ENCODE measurements at places on chromosomes 5 and 9.

DNA sequence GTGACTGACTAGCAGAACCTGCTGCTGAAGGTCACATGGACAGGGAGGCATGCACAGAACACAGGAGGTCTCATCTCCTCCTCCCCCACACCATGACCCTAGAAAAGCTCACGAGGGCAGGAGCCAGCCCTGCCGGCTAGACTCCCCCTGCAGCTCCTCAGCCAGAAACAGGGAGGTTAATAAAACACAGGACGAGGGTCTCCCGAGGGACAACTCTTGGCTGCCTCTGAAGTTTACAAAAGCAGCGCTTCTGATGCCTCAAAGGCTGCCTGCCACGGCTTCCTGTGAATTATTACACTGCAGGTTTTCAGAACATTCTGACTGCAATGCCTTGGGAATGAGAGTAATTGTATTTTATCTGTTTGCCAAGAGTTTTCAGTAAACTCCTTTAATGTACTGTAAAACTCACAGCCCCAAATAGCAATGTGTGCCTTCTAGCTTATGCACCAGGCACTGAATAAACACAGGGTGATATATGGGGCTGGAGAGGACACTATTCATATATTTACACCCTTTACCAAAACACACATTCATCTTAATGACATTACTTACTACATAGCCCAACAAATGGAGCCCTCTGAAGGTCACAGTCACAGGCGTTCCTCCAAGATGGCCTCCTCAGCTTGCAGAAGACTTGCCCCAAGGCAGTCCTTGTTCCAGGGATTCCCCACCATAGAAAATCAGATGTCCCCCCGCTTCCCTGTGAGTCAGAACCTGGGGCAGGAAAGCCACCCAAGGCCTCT is 83.7 kb downstream of the C5orf15 start:
- DNase-seq: no peak

GRCh38 chr9:85016384-85017006 is 347.0 kb downstream of the NTRK2 start:
- no peak for DNase-seq

- DNase-seq: peak; percentile 95
Observed at GRCh38 chr5:95727764-95728191, 3.4 kb upstream of the RHOBTB3 start.

- no peak for DNase-seq
Observed at GRCh38 chr9:82034956-82035731, 46.6 kb downstream of the SPATA31D1 start.

DNA sequence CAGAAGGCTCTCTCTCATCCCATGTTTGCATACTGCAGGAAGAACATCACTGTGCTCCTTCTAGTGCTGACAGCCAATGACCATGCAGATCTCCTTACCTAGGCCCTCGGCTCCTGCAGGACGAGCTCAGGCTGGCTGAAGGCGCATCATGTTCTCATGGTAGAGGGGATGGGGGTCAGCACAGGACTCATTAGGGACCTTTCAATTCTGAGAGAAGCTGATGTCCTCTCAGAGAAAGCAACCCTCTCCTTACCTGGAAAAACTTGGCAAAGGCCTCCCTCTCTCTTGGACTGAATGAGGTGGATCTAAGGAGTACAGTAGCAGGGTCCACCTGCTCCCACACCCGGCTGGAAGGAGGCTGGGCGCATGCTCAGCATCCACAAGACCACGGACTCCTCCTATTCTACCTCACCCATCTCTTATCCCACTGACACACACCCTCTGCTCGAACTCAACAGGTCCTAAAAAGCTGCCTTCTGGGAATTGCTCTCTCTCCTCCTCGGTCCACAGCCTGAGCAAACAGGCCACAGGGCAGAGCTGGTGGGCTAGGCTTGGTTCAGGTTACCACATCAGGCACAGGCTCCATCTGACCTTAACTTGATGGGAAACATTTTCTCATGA is 2.9 kb downstream of the IPPK start:
- DNase-seq: no peak

- DNase-seq: no peak
Observed at GRCh38 chr5:84063041-84063440, 321.6 kb downstream of the EDIL3 start.

DNA sequence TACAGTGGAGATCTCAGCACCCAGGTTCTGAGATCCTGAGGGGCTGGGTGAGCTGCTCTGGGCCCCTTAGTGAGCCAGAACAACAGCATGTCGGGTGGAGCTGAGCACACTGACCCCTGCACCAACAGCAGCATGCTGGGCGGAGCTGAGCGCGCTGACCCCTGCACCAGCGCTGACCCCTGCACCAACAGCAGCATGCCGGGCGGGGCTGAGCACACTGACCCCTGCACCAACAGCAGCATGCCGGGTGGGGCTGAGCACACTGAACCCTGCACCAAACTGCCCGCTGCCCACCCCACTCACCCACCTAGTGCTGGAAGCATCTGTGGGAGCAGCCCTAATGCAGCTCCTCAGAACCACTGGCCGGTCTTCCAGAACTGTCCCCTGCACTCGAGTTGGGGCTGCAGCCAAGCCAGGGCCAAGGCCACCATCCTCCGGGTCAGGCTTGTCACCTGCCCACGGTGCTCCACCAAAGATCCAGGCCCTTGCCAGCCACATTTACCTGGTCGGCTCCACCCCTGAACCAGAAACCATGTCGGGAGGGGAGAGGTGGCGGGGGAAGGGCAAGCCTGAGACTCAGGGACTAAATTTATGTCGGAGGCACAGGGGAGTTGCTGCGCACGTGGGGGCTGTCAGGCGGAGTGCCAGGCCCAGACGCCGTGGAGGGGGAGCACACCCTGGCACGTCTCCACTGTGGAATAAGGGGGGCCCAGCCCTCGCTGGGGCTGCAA is 80.3 kb downstream of the ADAMTS2 start:
- no peak for DNase-seq

DNA sequence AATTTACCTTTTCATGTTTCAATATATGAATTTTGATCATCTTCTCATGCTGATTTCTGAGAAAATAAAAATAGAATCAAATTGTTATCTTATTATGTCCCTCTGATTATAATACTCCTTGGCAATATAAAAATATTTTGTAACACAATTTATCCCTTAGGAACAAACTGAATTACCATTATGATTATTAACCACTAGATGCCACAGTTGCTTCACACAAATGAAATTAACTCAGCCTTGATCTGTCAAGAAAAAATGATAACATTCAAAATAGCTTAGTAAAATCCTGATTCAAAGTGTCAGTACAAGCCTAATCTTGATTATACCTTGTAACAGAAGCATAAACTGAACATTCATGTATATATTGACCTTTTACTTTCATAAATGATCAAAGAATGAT is 4.8 kb upstream of the CHSY3 start:
- DNase-seq: no peak

DNA sequence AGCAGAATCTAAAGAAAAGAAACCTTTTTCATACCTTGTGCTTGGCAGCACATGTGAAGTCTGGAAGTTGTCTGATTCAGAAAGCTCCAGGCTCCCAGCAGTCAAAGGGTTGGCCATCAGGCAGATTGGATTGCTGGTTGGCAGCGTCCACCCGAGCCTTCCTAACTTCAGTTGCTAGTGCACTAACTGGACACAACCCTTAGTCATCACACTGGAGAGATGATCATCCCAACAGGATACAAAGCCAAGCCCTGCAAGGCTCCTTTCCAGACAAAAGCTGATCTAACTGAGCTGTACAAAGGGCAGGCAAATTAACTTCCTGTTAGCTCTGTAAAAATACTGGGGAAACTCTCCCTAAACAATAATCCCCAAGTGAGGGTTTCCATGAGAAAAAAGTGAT is 185.6 kb downstream of the SNX18 start:
- DNase-seq: no peak

GRCh38 chr5:159094745-159095144 is 5.0 kb downstream of the EBF1 start:
- no peak for DNase-seq

DNA sequence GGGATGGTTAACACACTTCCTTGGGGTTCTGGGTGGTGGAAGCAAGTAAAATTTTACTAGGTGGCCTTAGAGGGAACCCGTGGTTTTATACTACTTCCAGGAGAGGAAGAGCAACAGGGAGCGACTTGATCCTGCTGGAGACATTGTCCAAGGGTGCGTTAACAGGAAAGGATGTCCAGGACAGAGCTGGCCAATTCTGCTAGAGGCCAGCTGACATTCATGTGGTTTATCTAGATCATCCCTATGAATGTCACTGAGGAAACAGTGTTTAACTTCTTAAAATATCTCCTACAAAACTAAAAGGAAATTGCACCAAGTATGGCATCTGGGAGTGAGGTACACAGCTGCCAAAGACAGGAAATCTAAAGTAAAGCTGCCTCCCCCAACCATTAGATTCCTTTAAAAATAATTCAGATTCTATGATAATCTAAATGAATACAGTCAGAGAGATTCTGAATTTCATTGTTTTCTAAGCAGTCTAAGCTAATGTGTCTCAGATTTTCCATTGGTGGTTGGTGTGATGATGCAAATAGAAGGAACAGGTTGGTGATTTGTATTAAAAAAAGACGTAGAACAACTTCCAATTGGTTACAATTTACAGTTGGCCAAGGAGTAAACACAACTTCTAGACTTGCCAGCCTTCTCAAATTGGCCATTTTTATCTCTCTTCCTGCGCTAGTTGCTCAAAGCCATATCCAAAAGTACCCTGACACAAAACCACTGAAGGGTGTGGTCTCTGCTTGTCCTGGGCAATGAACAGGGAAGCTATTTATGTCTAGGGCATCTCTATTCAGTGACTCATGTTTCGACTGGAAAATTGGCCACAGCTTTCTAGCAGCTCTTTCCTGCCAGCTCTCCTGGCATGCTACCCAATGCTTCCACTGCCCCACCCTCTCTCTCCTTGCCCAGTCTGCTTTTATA is 574.7 kb upstream of the MEF2C start:
- no peak for DNase-seq

DNA sequence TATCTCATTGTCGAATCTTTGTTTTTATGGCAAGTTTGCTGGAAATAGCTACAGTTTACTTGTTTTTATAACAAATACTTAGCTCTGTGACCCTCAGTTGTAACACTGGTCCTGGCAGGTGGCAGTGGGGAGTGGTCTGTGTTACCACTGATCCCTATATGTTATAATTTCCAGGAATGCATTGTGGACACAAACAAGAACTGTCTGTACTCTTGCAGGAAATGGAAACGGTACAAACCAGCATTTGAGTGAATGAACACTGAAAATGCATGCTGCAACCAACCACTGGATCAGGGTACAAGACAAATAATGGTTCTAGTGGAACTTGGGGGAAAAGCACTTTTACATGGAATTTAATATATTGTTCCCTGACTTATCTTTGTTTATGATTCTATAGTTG is 66.5 kb upstream of the PJA2 start:
- DNase-seq: no peak

DNA sequence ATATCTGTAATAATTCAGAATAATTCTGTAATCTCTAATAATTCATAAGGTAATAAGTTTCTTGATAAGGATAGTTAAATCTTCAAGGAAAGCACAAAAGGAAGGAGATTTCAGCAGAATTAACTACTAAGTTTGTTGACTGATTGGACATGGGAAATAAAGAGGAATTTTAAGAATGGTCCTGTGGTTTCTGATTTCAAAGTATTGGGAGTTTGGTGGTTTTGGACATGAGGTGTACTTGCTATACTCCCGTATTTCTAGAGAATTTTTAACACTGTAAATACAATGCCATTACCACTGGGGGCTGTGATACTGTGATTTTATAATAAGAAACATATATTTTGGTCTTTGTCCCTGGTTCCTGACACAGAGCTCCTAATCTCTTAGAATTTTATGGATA is 123.9 kb downstream of the UNC13B start:
- DNase-seq: no peak

GRCh38 chr5:122517091-122517490 is 205.1 kb downstream of the SNCAIP start:
- no peak for DNase-seq

DNA sequence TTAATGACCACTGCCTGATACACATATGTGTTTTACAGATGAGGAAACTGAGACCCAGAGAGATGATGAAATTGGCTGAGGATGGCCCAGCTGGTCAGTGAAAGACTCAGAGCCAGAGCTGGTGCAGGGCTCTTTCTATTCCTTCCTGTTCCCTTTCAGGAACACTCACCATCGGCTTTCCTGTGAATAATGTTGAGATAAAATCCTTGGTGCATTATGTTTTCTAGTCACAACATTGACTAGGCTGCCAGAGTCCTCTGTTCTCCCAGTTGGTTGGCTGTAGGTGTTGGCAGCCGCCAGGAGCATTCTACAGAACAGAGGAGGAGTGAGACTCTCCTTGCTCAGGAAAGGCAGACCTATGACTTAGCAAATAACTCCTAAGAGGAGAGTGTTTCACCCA is 14.8 kb downstream of the TGFBI start:
- DNase-seq: no peak

DNA sequence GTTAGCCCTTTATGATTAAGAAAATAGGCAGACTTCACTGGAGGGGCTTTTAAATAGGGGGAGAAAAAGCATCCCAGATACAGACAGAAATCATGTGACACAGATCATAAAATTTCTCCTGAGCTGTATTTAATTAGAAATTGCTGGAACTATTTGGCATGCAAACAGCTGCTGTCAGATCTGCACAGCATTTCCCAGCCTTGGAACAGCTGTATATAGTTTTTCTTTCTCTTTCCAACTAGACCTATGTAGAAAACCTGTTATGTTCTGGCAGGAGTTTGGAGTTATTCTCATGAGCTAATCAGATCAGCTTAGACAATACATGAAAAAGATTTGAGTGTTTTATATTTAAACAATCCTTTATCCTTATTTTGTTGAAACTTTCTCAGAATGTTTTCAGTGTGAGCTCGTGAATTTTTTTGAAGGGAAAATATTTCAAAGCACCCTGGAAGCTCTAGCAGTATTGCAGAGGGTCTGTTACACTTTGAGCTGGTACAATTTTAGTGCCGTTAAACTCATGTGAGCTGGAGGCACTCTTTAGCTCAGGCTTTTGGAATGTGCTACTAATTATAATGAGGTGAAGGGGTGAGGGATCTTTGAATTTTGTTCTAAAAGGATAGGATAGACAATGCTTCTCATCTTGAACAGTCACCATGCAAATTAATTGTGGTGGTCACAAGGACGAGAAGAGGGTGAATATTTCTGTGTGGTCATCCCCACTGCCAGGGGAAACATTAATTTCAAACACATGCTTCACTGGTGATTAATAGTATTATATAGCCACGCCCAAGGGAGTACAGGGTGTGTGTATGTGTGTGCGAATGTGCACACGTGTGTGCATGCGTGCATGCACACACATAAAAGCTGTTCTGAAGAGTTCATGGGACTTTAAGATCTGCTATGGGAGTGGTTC is 239.4 kb upstream of the FBXL7 start:
- DNase-seq: no peak
